Natural killer cell (primary cell): ENCODE measurements at places on chromosomes 11 and 22.

DNA sequence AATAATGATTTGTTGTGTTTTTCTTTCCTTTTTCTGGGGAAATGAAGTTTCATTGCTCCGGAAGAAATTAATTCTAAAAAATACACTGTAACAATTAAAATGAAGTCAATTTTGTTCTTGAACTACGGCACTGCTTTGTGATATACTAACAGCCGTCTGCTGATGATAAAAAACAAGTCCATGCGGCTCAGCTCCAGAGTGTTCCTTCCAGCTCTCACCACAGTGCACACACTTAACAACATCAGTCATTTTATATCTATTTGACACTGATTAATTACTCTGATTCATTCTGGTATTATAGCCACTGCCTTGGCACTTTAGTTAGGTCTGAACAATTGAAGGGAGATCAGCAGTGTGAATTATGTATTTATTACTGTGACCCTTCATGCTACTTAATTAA, 97.4 kb upstream of the SLC6A5 start:
- DNase-seq = no peak

DNA sequence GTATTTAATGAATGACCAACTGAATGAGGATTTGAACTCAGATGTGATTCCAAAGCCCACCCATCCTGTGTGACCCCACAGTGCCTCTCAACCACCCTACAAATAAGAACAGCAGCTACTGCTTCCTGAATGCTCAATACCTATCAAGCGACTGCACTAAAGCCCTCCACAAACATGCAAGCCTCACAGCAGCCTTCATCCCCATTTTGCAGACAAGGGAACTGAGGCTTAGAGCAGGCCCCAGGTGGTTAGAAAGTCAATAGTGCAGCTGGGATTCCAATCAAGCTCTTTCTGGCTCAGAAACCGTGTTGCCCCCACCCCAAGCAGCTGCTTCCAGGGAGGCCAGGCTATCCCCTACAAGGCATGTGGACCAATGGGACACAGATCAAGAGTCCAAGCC, 57.2 kb downstream of the SMCO4 start:
- DNase-seq = no peak

DNA sequence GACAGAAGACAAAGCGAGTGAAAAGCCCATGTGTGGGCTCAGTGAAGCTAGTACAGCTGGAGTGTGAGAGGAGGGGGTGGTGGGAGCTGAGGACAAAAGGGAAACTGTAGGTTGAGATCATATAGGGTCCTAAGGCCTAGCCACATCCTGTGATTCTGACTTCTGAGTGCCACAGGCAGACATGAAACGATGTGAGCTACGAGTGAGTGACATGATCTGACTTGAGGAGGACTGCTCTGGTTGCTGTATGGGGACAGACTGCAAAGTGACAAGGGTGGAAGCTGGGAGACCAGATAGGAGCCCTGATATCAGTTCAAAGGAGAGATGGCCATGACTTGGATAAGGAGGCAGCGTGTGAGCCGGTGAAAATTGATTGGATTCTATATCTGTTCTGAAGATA, 85.4 kb downstream of the MICAL2 start:
- peak; percentile 24 for DNase-seq

GRCh38 chr11:80722629-80723028, 1281.8 kb upstream of the TENM4 start:
- DNase-seq = no peak

GRCh38 chr22:29377979-29378378, 10.4 kb downstream of the AP1B1 start:
- DNase-seq = no peak

GRCh38 chr11:72805216-72805615, 9.0 kb upstream of the ATG16L2 start:
- DNase-seq = no peak

DNA sequence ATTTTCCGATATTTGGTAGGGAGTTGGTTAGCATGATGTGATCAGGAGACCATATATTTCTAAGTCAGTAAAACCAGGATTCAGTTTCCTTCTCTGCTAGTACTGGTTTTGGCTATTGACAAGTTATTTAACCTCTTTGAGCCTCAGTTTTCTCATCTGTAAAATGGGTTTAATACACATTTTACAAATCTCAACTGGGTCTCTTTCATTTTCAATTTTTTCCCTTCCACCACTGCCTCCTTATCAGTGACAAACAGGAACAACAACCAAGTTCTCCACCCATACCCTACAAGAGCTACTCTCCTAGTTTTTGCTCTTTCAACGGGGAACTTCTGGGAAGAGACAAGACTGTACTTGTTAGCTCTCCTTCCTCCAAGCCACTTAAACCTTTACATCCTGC, 6.2 kb upstream of the APLP2 start:
- no peak for DNase-seq

DNA sequence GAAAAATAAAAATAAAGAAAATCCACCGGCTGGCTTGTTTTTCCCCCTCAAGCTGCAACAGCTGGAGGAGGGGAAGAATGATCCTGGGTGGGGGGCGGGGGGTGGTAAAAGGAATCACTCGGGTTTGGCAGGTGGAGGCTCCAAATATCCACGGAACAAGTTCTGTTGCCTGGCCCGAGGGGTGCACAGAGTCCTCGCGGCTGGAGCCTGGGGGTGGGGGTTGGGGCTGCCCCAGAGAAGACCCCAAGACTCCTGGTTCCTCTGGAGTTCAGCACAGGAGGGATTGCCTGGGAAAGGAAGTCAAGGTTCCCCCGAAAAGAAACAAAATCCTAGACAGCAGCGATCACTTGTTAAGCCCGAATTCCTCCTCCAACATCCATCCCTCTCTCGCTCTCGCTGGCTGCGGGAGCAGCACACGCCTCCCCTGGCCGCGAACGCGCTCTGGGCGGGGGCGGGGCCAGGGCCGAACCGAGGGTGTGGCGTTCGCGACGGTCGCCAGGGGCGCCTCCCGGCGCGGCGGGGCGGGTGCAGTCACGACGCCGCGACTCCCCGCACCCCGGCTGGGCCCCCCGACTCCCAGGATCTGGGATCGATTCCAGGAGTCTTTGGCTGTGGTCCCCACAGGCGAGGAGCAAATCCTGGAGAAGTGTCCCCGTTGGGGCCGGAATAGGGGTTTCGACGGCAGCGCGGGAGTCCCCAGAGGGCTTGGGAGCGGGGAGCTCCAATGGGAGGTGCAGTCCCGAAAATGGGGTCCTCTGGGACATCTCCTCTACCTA, at the start of gene KCNA4:
Gene KCNA4, minus strand, starts transcription at position 443 of the 776 bp plus-strand sequence. CDS start 4,352 bp downstream, outside the sequence.
- no peak for DNase-seq

GRCh38 chr11:28228196-28228895, 120.2 kb downstream of the METTL15 start:
- no peak for DNase-seq

DNA sequence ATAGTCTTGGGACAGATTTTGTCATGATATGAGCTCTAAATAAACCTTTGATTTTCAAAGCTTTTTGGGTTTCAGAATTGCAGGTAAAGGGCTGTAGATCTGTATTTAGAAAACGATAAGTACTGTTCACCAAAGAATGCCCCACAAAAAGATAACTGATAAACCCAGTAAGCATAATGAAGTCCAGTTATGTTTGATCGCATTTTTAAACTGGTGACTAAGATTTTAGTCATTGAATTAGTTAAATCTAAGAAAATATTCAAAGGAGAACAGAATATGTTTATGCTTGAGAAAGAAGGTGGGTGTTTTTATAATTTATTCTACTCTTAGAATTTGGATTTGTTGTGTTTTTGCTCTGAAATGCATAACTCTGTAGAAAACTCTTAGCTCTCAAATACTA, 11.6 kb downstream of the DEPDC7 start:
- no peak for DNase-seq

- no peak for DNase-seq
Observed at GRCh38 chr11:67416416-67417335, 1.2 kb downstream of the CARNS1 start.

DNA sequence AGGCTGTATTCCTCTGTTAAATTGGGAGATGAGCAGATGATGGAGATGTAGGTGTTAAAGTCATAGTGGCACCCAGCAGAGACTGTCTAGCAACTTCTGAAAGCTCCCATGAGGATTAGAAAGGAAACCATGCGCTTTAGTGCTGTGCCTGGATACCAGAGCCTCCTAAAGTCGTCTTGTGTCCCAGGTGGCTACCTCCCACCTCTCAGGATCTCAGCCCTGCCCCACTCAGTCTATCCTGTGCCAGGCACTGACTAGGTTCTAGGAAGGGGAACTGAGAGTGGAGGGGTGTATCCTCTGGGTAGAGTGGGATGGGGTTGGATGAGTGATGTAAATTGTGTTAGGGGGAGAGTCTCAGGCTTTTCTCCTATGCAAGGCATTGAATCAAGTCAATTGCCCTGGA, 60.2 kb downstream of the KIAA1671 start:
- no peak for DNase-seq

GRCh38 chr11:119538753-119539152, 115.8 kb upstream of the THY1 start:
- DNase-seq = no peak

GRCh38 chr11:468493-468892, 18.4 kb downstream of the PTDSS2 start:
- no peak for DNase-seq

- no peak for DNase-seq
Observed at GRCh38 chr11:27246925-27247324, 116.1 kb downstream of the CCDC34 start.

DNA sequence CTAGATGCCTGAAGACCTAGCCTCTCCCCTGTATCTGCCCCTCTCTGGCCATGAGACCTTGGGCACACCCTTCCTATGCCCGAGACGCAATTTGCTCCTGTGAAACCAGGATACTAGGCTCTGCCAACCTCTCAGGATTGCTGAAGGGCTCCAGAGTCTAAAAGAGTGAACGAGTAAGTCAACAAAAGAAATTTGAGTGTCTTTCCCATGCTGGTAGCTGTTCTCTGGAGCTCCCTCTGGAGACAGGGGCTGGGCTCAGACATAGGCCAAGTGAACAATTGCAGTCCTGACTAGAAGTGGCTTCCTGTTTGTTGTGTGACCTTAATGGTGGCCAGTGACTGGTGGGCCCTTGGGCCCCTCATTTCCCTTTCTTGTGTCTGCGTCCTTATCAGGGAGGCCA, 189.0 kb upstream of the NARS2 start:
- no peak for DNase-seq

DNA sequence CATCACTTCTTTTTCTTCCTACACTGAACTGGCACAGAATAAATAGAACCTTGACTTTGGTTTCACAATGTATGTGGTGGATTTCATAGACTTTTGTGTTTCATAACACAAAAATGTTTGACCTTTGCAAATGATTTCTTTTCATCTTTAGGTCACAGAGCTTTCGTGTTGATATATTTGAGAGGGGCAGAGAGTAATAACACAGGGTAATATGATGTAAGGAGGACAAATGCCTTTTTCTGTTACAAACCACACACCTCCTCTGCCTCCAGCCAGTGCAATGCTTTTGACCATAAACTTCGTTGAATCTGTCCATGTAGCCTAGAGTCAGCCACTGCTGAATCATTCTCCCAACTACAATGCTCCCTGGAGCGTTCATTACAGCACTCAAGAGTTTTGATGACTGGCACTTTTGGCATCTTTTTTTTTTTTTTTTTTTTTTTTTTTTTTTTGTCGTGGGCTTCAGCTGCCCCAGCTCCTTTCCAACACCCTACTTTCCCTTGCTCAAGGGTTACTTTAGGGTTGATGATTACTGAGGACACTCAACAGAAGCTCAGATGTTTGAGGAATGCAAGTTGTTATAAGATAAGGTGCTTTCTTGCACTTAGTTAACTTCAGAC, 11.4 kb upstream of the CAT start:
- no peak for DNase-seq

DNA sequence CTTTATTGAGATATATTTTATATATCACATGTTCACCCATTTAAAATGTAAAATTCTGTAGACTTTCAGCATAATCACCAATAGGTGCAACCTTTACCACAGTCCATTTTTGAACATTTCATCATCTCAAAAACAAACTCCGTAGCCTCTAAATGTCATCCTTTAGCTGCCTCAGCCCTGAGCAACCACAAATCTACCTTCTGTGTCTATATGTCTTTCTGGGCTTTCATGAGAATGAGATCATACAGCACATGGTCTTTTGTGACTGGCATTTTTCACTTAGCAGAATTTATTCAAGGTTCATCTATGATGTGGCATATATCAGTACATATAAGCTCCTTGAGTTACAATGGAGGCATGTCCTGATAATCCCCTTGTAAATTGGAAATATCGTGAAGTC, 320.5 kb downstream of the ETS1 start:
- no peak for DNase-seq

- DNase-seq = no peak
Observed at GRCh38 chr22:28962042-28962554, 78.7 kb downstream of the ZNRF3 start.

DNA sequence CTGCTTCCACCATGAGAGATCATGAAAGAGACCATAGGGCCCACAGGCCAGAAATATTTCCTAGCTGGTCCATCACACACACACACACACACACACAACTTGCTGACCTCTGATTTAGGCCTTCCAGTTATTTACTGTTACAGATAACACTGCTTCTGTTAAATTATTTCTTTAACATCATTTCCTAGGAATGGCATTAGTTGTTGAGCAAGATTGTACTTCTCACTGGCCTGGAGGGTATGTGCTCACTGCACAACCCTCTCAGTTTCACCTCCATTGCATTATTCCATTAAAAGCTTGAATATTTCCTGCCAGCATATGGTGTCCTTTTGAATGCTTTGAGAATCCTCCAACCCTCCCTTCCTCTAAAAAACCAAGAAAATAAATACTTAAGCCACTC, 104.4 kb downstream of the MICAL2 start:
- no peak for DNase-seq

- no peak for DNase-seq
Observed at GRCh38 chr11:15653191-15653710, 538.5 kb downstream of the INSC start.

- DNase-seq = no peak
Observed at GRCh38 chr11:1906181-1906580, 13.3 kb upstream of the TNNT3 start.

DNA sequence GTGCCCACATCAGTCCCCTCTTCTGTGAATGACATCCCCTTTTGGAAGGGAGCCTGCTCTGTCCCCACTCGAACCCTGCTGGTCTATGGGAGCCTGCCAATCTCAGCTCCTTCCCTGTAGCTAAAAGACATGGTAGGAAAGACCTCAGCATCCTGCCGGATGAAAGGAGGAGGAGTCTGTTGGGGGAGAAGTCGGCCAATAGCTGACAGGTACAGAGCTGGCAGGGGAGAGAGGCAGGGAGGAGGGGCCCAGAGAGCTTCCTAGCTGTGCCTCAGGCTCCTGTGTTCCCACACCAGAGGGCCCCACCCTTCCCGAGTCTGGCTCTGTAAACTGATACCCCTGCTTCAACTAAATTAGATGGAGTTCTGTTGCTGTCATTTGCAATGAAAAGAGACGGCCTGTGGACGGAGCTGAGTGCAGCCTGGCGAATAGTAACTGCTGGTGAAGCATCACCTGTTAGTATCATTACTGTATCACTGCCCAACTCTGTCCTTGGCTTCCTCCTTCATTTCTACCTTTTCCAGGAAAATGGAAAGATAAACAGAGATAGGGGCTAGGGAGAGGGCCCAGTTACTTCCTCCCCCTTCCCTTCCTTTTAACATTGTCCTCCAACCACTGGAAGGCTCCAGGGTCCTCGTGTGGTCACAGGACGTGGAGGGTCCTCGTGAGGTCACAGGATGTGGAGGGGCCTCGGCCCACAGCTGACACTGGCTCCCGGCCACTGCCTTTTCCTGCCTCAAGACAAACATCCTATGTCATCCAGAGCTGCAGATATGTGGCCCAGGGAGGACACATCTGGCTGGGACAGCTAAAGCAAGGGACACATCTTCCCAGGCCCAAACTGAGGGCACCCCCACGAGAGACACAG, 15.1 kb downstream of the FXYD6 start:
- no peak for DNase-seq
